ENCODE measurements at places on chromosomes 2 and 18.

- no peak for DNase-seq
These were observed 370.6 kb downstream of the HRH4 start for GRCh38 chr18:24831081-24831480.

GRCh38 chr2:231542136-231542535 is 11.9 kb upstream of the NMUR1 start:
- DNase-seq: peak; percentile 38

GRCh38 chr2:68766376-68766845 is 31.8 kb downstream of the ARHGAP25 start:
- no peak for DNase-seq

- DNase-seq: no peak
These were observed 17.6 kb downstream of the SOWAHC start for GRCh38 chr2:109631741-109632140.

- DNase-seq: no peak
These were observed 101.1 kb downstream of the ZBTB7C start for GRCh38 chr18:48308027-48308635.

DNA sequence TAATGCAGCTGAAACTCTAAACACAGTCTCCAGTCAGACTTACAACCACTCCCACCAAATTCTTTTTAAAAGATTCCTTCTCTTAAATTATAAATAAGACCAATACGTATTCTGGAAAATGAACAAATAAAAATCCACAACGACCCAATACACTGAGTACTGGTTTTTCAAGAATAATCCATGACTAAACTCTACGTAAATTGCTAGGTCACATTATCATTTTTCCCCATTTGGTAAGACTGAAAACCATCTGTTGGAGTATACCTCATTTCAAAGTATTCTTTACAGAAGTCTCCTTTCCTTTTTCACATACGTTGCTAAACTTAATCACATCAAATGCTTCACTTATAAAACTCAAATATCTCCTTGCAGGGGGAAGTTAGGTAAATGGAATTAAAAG is 6.0 kb downstream of the ZNF516 start:
- no peak for DNase-seq

- peak; percentile 20 for DNase-seq
These were observed 316.5 kb downstream of the EN1 start for GRCh38 chr2:118530976-118531375.

GRCh38 chr2:11805024-11805423 is 58.6 kb downstream of the LPIN1 start:
- DNase-seq: no peak

DNA sequence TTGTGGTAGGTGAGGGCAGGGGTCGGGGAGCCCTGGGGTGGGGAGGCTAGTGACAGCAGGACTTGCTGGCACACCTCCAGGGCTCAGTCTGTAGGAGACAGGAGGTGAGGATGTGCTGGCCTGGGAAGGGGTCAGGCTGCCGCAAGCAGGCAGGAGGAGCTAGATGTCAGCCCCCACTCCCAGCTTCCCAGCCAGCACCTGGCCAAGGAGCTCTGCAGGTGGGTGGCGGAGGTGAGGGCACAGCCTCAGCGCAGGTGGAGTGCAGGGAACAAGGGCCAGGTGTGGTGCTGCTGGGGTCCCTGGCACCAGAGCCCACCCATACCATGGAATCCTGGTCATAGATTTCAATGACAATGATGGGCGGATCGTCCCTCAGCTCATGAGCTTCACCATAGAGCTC is 2.9 kb downstream of the OTOF start:
- no peak for DNase-seq

GRCh38 chr18:79647307-79647706 is 32.3 kb upstream of the CTDP1 start:
- DNase-seq: no peak

- DNase-seq: no peak
These were observed 261.2 kb downstream of the SUCLG1 start for GRCh38 chr2:84197901-84198300.

- no peak for DNase-seq
These were observed 12.3 kb upstream of the IL1B start for GRCh38 chr2:112848833-112849232.

- DNase-seq: no peak
These were observed 30.0 kb downstream of the FBXO36 start for GRCh38 chr2:229952256-229952835.

DNA sequence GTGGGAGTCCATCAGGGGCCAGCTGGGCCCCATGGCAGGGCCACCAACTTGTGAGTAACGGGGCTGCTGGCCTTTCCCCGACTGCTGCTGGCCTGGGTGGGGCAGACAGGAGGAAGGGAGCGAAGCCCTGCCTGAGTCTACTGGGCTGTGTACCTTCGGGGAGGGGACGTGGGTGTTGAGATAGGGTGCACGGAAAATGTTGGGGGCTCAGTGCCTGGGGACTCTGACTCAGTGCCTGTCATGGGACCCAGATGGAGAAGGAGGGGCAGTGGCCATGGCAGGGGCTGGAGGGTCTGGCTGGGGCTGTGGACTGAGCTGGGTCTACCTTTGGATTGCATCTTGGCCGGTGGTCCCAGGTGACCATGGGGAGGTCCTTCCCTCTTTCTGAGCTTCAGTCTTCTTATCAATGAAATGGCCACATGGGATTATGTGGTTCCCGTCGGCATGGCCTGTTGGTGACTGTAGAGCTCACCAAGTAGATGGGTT is 4.0 kb downstream of the SLC4A3 start:
- no peak for DNase-seq

DNA sequence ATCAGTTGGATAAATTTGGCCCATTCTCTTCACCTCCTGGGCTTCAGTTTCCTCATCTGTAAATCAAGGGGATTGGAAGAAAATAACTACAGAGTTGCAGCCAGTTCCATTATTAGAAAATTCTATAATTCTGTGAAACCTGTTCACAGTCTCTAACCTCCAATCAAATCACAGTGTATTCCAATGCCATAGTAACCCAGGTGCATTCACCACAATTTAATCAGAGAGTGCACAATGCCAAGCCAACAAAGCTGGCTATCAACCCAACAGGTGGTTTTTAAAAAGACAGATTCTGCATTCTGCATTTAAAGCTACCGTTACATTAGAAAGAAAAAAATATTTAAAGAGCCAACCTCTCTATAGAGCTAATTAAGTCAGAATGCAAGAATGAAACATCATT is 308.6 kb downstream of the RNF144A start:
- no peak for DNase-seq

DNA sequence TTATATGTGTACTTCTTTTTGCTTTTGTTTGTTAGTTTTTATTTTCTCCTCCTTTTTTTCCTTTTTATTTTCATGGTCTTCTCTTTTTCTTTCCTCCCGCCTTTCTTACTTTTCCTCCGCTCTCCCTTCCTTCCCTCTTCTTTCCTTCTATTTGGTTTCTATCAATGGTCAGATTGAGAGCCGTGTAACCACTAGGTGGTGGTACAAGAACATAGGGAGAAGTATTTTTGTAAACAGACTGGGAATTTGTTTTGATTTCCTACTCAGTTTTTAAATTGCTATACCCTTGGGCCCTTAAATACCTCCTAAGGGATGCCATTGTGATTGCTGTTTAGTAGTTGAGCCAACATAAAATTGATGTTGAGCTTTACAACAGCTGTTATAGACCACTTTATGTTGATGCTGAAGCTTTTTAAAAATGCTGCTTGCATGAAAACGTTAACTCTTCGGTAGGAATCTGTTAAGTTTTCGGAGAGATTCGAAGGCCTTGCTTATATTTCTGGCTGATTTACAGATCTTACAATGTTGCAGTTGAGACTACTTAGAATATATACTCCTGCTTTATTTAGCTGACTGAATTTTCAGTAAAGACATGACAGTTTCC is 124.2 kb downstream of the UBE2E3 start:
- no peak for DNase-seq

GRCh38 chr2:214484239-214484638 is 73.4 kb downstream of the VWC2L start:
- no peak for DNase-seq

GRCh38 chr18:27423581-27423980 is 238.5 kb upstream of the CHST9 start:
- no peak for DNase-seq

DNA sequence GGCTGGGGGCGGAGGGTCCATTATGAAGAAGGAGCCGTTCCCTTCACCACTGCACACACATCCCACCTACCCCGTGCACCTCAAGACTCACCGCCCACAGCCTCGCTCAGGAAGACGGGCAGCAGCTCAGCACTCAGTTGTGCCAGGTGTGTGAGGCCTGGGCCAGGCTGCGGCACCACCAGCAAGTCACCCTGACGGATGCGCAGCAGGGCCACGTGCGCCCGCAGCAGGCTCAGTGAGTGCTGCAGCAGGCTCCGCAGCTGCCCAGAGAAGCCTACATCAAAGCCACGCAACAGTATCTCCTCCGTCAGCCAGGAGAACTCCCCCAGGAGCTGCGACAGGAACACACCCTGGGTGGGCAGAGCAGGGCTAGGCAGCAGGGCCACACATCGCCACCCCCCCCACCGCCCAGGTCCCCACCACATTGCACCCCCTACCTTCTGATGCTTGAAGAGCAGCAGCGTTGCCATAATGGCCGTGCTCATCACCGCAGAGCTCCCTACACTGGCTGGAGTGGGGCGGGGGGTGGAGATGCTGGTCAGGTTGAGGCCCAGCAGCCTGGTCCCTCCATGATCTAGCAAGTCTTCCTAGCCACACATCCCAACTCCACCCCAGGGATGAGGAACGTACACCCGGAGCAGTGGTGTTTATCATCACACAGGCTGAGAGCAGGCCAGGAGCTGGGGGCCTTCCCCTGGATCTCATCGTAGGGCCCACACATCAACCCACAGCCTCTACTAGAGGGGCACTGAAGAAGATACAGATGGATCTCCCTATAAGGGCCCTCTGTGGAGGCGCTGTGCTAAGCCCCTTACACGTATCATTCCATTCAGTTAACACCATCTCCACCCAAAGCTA is 10.2 kb downstream of the GPAT2 start:
- no peak for DNase-seq

- no peak for DNase-seq
These were observed 3.2 kb downstream of the SNX17 start for GRCh38 chr2:27373567-27373966.

DNA sequence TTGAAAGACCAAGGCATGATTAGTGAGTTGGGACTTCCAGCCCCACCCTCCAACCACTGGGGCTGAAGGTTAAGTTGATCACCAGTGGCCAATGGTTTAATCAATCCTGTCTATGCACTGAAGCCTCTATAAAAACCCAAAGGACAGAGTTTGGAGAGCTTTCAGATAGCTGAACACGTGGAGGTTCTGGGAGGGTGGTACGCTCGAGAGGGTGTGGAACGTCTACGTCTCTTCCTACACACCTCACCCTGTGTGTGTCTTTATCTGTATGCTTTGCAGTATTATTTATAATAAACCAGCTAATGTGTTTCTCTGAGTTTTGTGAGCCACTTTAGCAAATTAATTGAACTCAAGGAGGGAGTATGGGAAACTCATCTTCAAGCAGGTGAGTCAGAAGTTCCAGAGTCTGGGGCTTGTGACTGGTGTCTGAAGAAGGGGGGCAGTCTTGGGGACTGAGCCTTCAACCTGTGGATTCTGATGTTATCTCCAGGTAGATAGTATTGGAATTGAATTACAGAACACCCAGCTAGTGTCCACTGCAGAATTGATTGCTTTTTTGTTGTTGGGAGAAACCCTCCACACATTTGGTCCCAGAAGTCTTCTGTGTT is 20.3 kb downstream of the ACTR3 start:
- DNase-seq: no peak

- no peak for DNase-seq
These were observed 46.9 kb downstream of the RMDN2 start for GRCh38 chr2:37971971-37972370.

- DNase-seq: no peak
These were observed 64.0 kb upstream of the HNRNPA3 start for GRCh38 chr2:177148477-177149154.

DNA sequence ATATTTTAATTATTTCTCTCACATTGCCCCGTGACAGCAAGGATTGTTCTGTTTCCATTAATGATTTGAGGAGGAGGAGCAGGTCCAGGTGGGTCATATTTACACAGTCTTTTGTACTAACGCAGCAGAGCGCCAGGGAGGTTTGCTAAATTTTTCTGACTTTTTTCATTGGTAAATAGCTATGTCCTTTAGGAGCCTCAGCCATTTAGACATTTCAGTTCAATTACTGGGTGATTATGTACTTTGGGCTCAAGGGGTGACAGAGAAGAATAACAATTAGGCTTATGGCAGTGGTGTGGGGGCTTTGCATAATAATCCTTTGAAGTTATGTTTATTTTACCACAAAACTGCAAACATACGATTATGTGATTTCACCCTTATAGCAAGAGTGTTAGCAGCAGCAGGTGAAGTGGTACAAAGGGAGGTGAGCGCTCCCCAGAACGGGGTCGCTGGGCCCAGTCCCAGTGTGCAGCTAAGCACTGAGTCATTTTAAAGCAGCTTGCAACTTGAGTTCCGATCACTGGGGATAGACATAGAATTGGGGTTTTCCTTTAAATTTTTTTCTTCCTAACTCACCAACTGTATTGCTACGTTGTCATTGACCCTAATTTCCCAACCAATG is 80.3 kb downstream of the TSHZ1 start:
- DNase-seq: no peak

DNA sequence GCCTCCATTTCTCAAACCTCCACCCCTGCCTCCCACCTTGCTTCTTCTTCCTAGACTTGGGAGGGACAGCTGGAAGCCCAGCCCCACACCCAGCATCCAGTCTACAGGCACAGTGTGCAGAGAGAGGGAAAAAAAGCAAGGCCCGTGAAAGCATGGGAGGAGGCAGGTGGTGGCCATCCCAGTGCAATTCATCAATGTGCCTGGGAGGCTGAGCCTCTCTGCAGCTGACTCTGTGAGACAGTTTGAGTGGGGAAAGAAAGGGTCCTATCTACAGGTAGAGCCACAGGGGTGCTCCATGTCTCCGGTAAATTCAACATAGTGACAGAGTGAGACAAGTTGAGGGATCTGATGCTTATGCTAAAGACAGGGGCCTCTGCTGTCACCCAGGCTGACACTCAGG is 340.6 kb downstream of the DYSF start:
- no peak for DNase-seq

DNA sequence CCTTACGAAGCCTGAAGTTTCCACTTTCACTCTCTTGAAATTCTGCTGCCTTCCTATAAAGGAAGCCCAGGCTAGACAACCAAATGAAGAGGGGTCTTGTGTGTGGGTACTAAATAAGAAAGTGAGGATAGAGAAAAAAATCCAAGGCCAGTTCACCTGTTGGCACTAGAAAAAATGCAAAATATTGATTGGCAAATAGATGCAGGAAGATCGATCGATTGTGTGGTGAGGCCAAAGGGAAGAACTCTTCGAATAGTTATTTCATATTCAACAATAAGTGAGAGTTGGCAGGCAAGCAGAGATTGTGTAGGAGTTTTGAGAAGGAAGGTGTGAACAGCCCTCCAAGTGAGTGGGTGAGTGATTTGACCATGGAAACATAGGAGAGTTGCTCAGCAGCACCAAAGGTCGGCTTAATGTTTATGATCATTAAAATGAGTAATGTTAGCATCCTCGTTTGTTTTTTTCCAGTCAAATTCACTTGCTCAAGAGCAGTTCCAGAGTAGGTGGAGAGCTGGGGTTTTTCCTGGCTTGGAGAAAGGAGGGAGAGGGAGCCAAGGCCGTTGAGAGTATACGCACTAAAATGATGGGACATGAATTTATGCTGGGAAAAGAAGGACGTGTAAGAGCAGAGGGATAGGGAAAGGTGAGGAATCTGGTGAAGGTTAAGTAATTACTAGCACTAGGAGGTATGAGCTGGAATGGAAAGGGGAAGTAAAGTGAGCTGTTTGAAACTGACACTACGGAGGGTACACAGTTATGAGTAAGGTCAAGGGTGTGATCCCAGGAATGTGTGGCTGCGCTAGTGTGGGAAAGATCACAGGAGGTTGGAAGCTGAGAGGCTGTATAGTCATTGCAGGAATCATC is 1.1 kb upstream of the NAPG start:
- peak; percentile 55 for DNase-seq

Measured in GM04503 (cell line).